ENCODE measurements at places on chromosomes 4 and X. TPM values are rescaled to one million over a fixed set of nuclear protein-coding genes. Genes with fewer than 3 reads are reported as not detected.

GRCh38 chrX:69362856-69363255, 141.3 kb upstream of the NALF2 start:
- DNase-seq: no peak

The FOXR2 gene
- not detected for total RNA-seq

DNA sequence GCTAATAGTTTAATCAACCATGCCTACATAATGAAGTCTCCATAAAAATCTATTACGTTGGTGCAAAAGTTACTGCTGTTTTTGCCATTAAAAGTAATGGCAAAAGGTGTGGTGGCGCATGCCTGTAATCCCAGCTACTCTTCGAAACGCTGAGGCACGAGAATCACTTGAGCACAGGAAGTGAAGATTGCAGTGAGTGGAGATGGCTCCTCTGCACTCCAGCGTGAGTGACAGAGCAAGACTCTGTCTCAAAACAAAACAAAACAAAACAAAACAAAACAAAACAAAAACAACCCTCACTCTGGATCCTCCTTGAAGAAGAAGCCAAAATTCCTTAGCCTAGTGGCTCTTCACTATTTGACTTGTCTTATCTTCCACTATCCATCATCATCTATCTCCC, 78.0 kb downstream of the MSN start:
- no peak for DNase-seq

GRCh38 chr4:74362347-74362746, 2.6 kb upstream of the EREG start:
- DNase-seq: no peak

DNA sequence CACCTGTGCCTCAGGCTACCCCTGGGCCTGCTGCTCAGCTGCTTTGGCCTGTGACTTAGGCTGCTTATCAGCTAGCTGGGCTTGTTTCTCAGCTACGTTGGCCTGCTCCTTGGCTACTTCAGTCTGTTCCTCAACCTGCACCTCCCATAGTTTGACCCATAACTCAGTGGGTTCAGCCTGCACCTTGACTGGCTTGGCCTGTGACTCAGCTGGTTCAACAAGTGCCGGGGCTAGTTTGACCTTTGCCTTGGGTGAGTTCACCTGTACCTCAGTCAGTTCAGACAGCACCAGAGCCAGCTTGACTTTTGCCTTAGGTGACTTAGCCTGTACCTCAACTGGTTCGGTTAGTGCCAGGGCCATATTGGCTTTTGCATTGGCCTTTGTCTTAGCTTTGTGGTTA, 171.2 kb downstream of the MSN start:
- DNase-seq: no peak

The CASK gene
- 30.4 TPM for total RNA-seq

GRCh38 chr4:96642490-96642889, 802.6 kb downstream of the PDHA2 start:
- no peak for DNase-seq

DNA sequence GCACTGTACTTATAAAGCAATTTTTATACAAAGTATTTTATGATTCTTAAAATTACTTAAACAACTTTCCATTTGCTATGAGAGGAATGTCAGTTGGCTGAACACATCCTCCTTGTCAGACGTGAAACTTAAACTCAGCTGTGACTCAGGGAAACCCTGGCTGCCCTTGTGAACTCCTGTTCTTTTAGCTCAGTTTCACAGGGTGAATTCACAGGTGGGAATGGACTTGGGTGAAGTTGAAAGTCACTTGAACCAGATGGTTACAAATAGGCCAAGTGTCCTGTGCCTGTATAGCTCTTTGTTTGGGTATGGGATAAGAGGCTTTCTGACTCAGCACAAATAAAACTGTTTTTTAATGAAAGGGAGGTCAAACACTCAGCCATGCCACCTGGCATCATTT, 67.4 kb upstream of the FAM47B start:
- peak; percentile 1 for DNase-seq

The ELF4 gene
- 32.9 TPM for total RNA-seq

GRCh38 chr4:172813359-172813923, 355.2 kb upstream of the GALNT7 start:
- no peak for DNase-seq

GRCh38 chrX:132489578-132490419, 961 bp upstream of the MBNL3 start:
- DNase-seq: peak; percentile 1

DNA sequence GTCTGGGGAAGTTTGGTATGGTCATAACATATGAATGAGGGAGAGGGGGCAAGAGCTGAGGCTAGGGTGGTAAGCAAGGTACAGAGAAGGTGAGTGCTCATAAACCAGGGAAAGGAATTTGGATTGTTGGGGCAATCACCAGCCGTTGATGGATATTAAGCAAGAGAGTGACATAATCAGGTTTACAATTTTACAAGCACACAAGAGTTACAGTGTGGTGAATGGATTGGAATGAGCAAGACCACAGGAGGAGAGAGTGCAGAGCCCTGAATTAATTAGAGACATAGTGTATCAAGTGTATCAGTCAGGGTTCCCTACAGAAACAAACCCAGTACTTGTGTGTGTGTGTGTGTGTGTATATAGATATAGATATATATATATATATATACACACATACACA, 18.7 kb upstream of the FMR1NB start:
- DNase-seq: no peak

- no peak for DNase-seq
Measured at GRCh38 chr4:164802301-164802901, 48.5 kb downstream of the SMIM31 start.

DNA sequence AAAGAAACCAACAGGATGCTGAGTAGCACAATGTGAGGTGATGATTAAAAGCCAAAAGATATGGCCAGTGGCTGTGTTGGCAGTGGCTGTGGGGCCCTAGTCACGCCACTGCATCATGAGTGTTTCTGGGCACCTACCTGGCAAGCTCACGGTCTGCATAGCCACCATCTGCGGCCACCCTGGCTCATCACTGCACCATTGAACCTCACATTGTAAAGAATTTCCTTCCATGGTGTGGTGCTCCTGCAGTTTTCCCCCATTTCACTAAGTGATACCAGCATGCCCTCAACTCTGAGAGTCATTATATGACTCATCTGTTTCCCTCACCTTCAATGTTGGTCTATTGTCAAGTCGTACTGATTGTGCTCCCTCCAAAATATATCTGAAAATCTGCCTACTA, 45.5 kb upstream of the CLNK start:
- no peak for DNase-seq

DNA sequence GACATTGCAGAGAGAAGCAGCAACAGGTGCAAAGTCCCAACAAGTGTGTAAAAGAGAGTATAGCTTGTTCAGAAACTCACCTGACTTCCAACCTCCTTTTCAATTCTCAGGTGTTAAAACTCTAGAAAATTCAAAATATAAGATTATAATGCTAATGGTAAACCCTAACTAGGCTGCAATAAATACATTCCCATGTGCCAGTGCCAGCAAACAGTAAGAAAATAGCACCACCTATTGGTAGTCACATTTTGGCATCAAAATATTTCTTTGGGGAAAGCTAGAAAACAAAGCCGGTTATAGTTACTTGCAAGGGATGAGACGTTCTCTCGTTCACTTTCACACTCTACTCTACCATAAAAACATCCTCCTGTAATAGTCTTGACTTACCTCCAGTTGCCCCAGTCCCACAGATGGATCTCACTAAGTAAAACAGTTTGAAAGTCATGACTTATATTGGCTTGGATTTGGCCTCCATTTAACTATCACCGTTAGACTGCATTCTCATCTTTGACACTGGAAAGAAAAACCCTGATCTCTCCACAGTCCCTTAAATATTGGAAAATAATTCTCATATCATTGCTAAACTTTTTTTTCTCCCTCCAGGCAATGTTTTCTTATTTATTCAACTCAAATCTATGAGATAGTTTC, 9.6 kb downstream of the BMP3 start:
- DNase-seq: peak; percentile 12

The FRMPD4 gene
- not detected for total RNA-seq

The GRID2 gene
- not detected for total RNA-seq

- DNase-seq: peak; percentile 45
Measured at GRCh38 chr4:20252656-20253282, 1.1 kb downstream of the SLIT2 start.

The CWH43 gene
- total RNA-seq: not detected

DNA sequence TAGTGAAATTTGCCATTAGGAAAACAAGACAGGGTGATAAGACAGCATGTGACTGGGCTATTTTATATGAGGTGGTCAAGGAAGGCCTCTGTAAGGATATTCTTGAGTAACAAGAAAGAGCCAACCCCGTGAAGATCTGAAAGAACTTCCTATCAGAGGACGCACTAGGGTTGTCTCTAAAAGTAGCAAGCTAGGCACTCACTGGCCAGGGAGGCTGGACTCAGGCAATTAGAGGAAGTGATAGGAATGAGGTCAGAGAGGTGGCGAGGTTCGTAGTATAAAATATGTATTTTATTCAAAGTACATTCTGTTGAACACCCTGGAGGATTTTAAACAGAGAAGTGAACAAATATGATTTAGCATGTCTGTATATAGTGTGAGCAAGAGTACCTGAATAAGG, 4.6 kb downstream of the BMPR1B start:
- no peak for DNase-seq

- DNase-seq: no peak
Measured at GRCh38 chr4:111399623-111400022, 745.6 kb upstream of the FAM241A start.

The ARX gene
- total RNA-seq: not detected

GRCh38 chr4:14049946-14050345, 422.4 kb upstream of the BOD1L1 start:
- DNase-seq: no peak

DNA sequence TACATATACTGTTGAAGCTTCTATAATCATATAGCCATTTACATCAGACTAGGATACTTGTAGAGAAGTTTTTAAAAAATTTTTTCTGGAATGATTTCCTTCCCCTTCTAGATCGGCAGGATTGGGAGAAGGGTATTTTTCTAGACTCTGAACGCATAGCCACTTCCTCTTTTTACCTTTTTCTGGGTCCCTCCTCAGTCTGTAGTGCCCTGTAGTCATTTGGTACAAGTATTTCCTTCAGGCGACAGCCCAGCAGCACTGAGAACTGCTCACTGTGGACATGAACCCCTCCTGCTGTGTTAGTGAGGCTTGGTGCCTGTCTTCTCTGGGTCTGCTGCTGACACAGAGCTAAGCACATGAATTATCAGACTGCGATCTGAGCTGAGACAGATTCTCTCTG, 255.4 kb downstream of the ARHGAP10 start:
- DNase-seq: no peak

GRCh38 chrX:6149060-6149872, 79.4 kb downstream of the NLGN4X start:
- no peak for DNase-seq

DNA sequence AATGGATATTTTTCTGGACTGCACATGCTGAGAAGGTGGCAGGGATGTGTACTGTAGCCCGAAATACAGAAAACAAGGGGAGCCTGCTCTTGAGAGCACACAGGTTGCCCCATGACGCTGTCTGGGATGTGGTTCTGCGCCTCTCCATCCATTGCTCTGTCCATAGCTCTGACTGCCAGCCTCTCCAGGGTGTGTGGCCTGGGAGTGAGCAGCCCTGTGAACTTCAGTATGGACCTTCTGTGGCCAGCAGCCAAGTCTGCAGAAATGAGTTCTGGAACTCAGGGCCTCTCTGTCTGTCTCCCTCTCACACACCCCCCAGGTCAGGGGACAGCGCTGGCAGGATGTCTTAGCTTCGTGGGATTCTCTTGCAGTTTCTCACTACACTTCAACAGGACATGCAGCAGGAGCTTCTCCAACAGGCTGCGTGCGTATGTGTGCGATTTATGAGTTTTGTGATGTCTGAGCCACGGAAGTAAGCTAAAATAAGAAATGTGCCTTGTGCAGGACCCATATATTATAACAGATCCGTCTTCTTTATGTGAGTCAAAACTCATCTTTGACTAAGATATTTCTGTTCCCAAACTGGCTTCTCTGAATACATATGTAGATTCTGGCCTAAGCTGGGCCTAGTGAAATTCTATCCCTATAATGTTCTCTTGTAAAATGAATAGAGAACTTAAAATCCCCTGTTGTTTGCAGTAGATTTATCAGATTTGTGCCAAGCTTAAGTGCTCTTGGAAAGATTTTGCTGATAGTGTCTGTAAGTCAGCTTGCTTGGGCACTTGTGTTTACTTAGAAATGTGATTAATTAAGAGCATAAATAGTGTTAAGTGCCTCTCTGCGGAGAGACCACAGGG, 40.0 kb downstream of the PROM1 start:
- no peak for DNase-seq

The CTPS2 gene
- 15.1 TPM for total RNA-seq

The RAB39B gene
- not detected for total RNA-seq

The CLDN2 gene
- not detected for total RNA-seq
